Sigmoid colon (tissue), 7 donors: ENCODE measurements at places on chromosomes 7 and 10. TPM values are rescaled to one million over a fixed set of nuclear protein-coding genes. Genes with fewer than 3 reads are reported as not detected.

NPSR1 gene
- polyA plus RNA-seq: not detected

SFTPA1 gene
- 0.39 TPM for polyA plus RNA-seq

ANKRD7 gene
- polyA plus RNA-seq: not detected

WDR11 gene
- polyA plus RNA-seq: 21.6 TPM

BPGM gene
- polyA plus RNA-seq: 9.7 TPM

TRIM24 gene
- 8.3 TPM for polyA plus RNA-seq

GRCh38 chr10:12689893-12690292 is 311.6 kb downstream of the CCDC3 start:
- H3K27ac ChIP-seq: peak overlapping the region; percentile 87
- no peaks in the 10 kb centered on the region for H3K36me3 ChIP-seq
- no peak overlapping the region for H3K4me3 ChIP-seq
- no peaks in the 10 kb centered on the region for H3K27me3 ChIP-seq

- no peaks in the 10 kb centered on the region for H3K27me3 ChIP-seq
- H3K4me1 ChIP-seq: no peaks in the 10 kb centered on the region
- no peak overlapping the region for H3K27ac ChIP-seq
- H3K36me3 ChIP-seq: no peaks in the 10 kb centered on the region
- H3K4me3 ChIP-seq: no peak overlapping the region
Measured at GRCh38 chr10:89115876-89116627, 91.1 kb downstream of the CH25H start.

- no peak overlapping the region for H3K27ac ChIP-seq
- H3K36me3 ChIP-seq: peaks cover 22% of the 10 kb centered on the region
- H3K4me3 ChIP-seq: no peak overlapping the region
- H3K4me1 ChIP-seq: no peaks in the 10 kb centered on the region
- DNase-seq: no peak
Measured at GRCh38 chr7:22980422-22980821, 33.5 kb downstream of the HYCC1 start.

GRCh38 chr7:44749992-44750391 is 1.3 kb downstream of the ZMIZ2 start:
- no peaks in the 10 kb centered on the region for H3K4me1 ChIP-seq
- H3K36me3 ChIP-seq: no peaks in the 10 kb centered on the region
- H3K27me3 ChIP-seq: no peaks in the 10 kb centered on the region
- no peak overlapping the region for H3K4me3 ChIP-seq
- no peak overlapping the region for H3K27ac ChIP-seq
- no peak for DNase-seq

DNA sequence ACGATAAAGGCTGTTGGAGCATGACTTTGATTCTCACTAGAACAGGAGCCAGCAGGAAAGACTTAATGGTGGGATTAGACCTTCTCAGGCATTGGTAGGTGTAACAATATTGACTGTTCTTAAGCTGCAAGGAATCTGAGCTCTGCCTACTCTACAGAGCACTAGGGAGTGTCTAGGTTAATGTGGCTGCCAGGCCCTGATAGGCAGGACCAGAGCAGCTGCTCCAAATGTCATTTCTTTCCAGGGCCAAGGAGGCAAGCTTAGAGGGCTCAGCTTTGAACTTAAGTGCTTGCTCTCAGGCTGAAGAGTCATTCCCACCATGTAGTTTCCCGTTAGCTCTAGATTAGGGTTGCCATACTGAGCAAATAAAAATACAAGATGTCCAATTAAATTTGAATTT is 96.8 kb downstream of the RAB18 start:
- no peak overlapping the region for H3K4me3 ChIP-seq
- H3K4me1 ChIP-seq: no peaks in the 10 kb centered on the region
- no peaks in the 10 kb centered on the region for H3K27me3 ChIP-seq
- no peaks in the 10 kb centered on the region for H3K36me3 ChIP-seq
- peak overlapping the region; percentile 29 for H3K27ac ChIP-seq
- no peak for DNase-seq

- H3K4me1 ChIP-seq: no peaks in the 10 kb centered on the region
- H3K27ac ChIP-seq: no peak overlapping the region
- no peak overlapping the region for H3K4me3 ChIP-seq
- DNase-seq: no peak
- no peaks in the 10 kb centered on the region for H3K27me3 ChIP-seq
Measured at GRCh38 chr10:59631237-59631636, 78.4 kb downstream of the SLC16A9 start.

DNA sequence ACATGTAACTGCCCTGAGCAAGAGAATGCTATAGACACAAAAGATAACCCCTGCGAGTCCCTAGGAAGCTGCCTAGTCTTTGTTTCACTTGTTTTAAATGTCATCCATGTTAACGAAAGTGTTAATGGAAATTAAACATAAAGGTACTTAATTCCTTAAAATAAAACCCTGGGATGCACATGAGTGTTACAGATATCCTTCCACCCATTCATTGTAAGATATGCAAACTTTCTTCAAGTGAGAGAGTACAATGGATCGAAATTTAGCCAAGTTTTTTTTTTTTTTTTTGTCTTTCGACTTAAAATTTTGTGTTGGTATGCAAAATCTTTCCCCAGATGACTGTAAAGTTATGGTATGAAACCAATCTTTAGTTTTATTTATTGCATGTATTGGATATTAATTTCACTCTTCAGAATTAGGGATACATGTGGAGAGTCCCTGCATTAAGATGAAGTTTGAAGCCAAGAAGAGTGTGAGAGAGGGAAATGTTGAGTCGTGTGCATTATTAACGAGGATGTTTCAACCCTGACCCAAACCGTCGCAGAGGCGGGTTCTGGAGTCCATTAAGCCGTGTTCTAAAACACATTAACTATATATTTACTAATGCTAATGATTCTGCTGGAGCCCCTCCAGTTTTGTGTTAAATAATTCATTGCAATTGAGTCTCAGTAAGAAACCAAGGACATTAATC is 1.6 kb downstream of the CDK14 start:
- H3K4me1 ChIP-seq: peaks cover 24% of the 10 kb centered on the region
- no peak for DNase-seq
- H3K27me3 ChIP-seq: no peaks in the 10 kb centered on the region
- no peak overlapping the region for H3K27ac ChIP-seq

DNA sequence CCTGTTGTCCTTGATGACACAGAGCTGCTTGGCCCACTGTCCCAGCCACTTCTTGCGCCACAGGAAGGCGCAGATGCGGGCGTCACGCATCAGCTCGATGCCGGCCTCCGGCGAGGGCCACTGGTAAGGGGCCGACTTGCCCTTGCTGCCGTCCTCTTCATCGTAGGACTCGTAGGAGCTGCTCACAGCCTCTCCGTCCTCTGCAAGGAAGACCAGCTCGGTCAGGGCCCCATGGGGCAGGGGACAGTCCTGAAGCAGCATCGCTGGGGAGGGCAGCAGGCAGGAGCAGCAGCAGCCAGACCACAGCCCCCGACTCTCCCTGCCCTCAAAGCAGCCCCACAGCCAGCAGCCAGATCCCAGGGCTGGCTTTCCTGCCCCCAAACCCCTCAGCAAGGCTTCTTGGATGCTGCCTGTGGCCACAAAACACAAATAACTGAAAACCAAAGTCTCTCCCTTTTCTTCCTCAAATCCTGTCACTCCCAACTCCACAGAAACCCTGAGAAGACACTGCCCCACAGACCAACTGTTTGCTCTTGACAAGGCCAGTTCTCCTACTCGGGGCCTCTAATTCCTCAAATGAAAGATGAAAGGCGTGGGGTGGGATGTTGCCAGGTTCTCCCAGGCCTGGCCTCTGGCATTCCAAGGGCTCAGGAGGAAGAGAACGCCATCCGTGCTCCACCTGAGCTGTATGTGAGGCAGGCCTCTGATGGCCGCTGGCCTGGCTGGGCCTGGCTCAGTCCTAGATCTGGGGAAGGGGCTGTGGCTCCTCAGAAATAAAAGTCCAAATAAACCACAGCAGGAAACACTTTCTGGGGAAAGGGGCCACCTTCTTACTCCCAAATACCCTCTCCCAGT is 76.7 kb downstream of the VWA2 start:
- H3K27me3 ChIP-seq: no peaks in the 10 kb centered on the region
- no peaks in the 10 kb centered on the region for H3K4me1 ChIP-seq
- DNase-seq: peak; percentile 51
- H3K36me3 ChIP-seq: no peaks in the 10 kb centered on the region
- H3K27ac ChIP-seq: no peak overlapping the region

DNA sequence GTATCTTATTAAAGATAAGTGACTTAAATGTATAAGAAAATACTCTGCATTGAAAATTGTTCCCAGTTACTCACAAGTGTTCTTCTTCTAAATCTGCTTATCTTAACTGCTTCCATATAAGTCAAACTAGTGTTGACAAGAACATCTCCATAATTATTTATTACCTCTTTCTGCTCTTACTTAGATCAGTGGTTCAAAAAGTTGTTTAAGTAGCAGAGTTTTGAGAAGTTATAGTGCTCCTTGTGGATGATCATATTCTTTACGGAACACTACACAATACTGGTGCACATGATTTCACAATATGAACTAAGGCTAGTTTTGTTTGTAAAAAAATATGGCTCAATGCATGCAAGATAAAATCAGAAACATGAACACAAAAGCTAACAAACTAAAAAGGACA is 168.4 kb downstream of the SEMA3D start:
- no peaks in the 10 kb centered on the region for H3K27me3 ChIP-seq
- H3K27ac ChIP-seq: no peak overlapping the region
- no peaks in the 10 kb centered on the region for H3K36me3 ChIP-seq

DNA sequence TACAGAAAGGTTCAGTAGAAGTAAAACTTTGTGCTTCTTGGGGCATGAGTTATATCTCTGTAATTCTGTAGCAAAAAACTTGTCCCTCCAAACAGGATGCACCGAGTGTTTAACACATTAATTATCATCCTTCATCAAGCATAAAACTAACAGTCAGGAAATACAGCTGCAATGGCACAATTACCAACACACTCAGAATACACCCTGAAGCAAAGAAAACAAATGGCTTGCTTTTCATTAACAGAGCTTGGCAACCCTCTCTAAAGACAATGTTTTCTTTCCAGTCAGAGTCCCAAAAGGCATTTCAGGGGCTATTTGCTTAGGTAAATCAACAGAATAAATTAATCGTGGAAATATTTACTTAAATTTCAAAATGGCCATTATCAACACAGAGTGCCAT is 107.7 kb downstream of the ICA1 start:
- H3K36me3 ChIP-seq: no peaks in the 10 kb centered on the region
- H3K27ac ChIP-seq: no peak overlapping the region
- no peaks in the 10 kb centered on the region for H3K27me3 ChIP-seq

DNA sequence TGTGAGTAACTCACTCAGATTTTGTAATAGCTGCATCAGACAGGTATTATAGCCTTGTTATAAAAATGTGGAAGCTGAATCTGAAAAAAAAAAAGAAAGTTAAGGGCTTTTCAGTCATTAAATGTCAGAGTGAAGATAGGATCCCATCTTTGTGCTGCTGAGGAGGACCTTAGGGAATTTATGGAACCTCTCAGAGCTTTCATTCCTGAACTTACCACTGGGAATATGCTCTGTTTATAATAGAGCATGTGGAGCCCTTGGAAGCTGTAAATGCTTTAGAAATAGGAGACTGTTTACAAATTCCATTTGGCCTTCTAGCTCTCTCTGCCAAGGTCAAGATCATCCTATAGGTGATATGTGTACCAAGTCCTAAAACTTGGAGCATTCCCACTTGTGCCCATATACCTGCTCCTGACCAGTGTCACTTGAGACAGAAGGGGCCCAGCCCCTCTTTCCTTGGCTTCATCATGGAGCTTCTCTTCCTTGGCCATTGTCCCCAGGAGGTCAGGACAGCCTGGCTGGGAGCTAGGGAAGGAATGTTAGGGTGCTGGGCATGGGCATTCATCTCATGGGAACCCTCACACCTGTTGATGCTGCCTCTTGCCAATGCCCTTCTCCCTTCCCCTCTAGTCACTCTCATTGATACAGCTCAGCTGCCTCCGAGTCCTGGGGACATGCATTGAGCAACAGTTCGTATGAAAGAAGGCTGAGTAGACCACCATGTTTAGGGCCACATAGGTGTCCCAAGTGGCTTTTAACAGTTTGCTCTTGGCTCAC is 105.3 kb downstream of the LRRC18 start:
- H3K36me3 ChIP-seq: no peaks in the 10 kb centered on the region
- no peak for DNase-seq
- no peak overlapping the region for H3K27ac ChIP-seq
- H3K4me1 ChIP-seq: no peaks in the 10 kb centered on the region
- H3K4me3 ChIP-seq: no peak overlapping the region

DNA sequence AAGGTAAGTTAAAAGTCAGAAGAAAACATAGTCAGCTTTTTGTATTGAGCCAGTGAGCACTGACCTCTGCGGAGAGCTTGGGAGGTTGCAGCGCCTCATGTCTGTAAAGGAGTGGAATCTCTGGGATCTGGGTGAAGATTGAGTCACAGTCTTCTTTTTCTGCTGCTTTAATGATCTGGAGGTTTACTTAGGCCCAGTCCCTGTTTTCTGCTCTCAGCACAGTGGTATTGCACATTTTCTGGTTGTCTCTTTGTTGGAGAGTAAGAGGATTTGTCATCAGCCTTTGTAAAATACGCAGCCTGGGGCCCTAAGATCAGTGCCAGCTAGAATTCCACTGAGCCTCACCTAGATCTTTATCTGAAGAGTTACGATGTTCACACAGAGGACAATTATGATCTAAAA is 58.3 kb upstream of the GJD4 start:
- peaks cover 26% of the 10 kb centered on the region for H3K36me3 ChIP-seq
- H3K4me1 ChIP-seq: no peaks in the 10 kb centered on the region
- H3K4me3 ChIP-seq: no peak overlapping the region

DNA sequence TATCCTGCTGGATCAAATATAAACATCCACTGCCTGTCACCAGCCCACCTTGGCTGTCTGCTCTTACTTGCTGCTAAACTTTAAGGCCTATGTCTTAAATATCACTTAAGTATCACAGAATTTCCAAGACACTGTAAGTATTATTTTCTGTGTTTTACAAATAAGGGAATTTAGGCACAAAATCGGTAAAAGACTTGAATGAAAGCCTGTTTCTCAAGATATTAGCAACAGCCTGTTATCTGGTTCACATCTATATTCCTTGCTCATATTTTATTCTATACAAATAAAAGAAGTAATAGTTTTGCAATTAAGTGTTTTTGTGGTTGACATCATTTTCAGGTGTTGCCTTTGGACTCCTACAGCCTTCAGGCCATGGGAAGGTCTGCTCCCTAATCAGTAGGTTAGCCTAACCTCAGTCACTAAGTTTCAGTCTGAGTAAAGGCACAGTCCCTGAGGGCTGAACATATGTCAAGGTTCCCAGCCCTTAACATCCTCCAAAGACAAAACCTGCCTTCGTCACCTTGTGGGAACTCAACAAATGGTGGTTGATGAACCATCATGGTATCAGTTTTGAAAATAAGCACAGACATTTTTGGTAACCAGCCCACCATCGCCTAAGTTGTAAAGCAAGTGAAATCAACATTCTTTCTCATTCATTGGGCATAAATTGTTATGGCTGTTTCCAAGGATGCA is 127.1 kb downstream of the CREB5 start:
- H3K36me3 ChIP-seq: no peaks in the 10 kb centered on the region
- peaks cover 7% of the 10 kb centered on the region for H3K4me1 ChIP-seq
- H3K4me3 ChIP-seq: no peak overlapping the region
- H3K27ac ChIP-seq: no peak overlapping the region

- H3K27ac ChIP-seq: peak overlapping the region; percentile 14
- H3K4me3 ChIP-seq: no peak overlapping the region
- no peaks in the 10 kb centered on the region for H3K27me3 ChIP-seq
- no peak for DNase-seq
Measured at GRCh38 chr10:33773253-33773573, 438.7 kb upstream of the NRP1 start.

- no peaks in the 10 kb centered on the region for H3K36me3 ChIP-seq
- no peak overlapping the region for H3K4me3 ChIP-seq
- H3K27me3 ChIP-seq: no peaks in the 10 kb centered on the region
- H3K27ac ChIP-seq: peak overlapping the region; percentile 53
- H3K4me1 ChIP-seq: peaks cover 31% of the 10 kb centered on the region
Measured at GRCh38 chr7:28114056-28114455, 66.5 kb downstream of the JAZF1 start.

GRCh38 chr7:2510909-2511768 is 8.4 kb upstream of the LFNG start:
- peak overlapping the region; percentile 49 for H3K27ac ChIP-seq
- H3K4me1 ChIP-seq: peaks cover 16% of the 10 kb centered on the region
- no peak for DNase-seq
- H3K36me3 ChIP-seq: no peaks in the 10 kb centered on the region
